ENCODE measurements at places on chromosomes 7 and 10.

DNA sequence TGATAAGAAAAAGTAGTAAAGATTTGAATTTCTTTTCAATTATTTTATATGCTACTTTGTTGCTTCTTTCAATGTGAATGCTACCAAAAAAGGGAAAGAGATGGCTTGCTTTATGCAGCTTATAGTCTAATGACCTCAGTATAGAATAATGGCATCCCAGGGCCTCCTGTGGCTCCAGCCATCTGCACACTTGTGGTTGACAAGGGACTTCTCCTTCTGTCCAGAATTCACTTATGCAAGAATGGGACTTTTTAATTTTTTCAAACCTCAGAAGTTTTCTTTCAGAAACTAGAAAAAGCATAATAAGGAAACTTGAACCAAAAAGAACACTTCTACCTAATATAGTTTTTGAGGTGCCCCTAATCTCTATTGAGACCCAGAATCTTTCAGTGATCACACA, 310.9 kb downstream of the CTNNA3 start:
- DNase-seq: no peak

GRCh38 chr7:151115121-151115835, 29.0 kb downstream of the AGAP3 start:
- no peak for DNase-seq

GRCh38 chr7:148702876-148703670, 4.4 kb downstream of the CUL1 start:
- no peak for DNase-seq

DNA sequence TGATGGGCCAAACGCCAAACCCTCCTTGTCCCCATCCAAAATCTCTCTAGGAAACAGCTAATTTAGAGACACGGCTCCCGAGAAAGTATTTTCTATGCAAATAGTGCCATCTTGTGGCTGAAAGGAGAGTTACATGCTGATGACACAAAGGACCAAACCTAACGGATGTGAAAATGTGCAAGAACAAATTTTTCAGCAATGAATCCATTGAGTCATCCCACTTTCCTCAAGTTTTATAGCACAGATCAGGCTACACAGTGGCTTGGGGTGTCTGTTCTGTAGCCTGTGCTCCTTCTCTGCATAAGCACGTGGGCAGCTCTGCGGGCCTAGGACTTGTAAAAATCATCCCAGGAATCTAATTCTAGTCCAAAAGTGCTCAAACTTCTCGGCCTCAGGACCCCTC, 154.8 kb upstream of the PRR15 start:
- peak; percentile 78 for DNase-seq

- no peak for DNase-seq
Measured at GRCh38 chr7:98217623-98218582, 6.7 kb downstream of the BHLHA15 start.

- DNase-seq: no peak
Measured at GRCh38 chr7:101218236-101219125, 516 bp downstream of the ZNHIT1 start.

DNA sequence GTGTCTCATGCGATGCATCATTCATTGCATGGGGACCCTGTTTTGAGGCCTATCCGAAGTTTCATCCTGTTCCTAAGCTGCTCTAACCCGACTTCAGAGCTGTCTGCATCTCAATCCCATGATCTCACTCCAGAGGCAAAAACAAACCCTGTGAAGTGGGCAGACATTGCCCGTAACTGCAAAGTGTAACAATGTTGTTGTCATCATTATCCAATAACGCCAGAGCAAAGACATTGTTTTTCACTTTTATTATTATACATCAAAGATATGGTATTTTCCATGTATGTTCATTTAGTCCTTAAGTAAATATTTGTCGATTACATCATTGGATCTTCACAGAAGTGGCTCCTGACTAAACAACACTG, 246.7 kb downstream of the KLF6 start:
- DNase-seq: no peak

DNA sequence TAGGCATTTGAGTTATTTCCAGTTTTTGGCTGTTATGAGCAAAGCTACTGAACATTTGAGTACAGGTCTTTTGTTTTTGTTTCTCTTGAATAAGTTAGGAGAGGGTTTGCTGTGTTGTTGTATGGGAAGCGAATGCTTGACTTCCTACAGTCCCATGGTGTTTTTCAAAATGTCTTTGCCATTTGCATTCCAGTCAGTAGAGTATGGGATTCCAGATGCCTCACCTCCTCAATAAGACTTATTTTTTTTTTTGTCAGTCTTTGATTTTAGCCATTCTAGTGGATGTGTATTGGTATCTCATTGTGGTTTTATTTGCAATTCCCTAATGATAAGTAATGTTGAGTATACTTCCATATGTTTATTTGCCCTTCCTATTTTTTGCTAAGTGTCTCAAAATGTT, 19.4 kb downstream of the CDK13 start:
- DNase-seq: no peak

GRCh38 chr10:120755771-120756170, 95.4 kb upstream of the WDR11 start:
- no peak for DNase-seq

DNA sequence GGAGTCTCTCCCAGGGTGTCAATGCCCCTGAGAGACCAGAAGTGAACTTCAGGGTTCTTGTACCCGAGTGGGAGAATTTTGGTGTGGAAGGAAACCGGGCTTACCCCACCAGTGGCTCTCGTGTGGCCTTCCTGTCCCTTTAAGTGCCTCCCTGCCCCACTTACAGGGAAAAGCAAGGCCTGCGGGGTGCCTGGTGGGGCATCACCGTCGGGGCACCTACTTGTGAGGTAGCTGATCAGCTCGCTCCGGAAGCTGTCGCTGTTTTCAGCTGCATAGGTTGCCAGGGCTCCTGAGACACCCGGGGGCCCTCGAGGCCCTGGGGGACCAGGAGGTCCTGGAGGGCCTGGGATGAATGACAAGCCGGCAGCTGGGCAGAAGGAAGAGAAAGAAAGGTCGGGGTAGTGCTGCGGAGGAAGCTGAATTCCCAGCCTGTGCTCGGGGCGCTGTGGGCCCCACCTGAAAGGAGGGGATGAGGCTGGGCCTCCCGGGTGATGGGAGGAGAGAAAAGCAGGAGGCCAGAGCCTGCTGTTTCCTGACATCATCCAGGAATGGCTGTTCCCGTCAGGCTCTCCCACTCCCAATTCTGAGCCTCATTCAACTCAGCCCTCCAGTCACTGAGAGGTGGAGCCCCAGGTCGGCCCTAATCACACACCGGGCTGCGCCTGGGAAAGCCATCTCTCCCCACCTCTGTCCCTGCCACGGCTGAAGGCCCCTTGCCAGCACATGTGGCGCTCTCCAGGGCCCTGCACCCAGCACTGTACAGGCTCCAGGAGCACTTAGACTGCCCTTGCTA, 51.1 kb downstream of the COL17A1 start:
- no peak for DNase-seq

DNA sequence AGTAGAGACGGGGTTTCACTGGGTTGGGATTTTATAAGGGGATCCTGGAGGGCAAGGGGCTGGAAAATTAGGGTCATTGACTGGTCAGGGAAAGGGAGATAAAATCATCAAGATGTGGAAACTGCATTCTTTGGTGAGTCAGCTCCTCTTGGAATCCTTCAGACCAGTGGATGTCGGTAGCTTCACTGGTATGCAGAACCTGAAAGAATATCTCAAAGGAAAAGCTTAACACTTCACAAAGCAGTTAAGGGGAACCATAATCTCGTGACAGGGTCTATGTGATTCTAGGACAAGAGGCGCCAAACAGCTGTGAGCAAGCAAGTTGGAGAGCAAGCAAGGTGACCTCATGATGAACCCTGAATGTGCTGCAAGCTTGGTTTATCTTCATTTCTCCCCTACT, 634.7 kb upstream of the AUTS2 start:
- no peak for DNase-seq

- DNase-seq: no peak
Measured at GRCh38 chr7:20193242-20193777, 23.9 kb downstream of the MACC1 start.

DNA sequence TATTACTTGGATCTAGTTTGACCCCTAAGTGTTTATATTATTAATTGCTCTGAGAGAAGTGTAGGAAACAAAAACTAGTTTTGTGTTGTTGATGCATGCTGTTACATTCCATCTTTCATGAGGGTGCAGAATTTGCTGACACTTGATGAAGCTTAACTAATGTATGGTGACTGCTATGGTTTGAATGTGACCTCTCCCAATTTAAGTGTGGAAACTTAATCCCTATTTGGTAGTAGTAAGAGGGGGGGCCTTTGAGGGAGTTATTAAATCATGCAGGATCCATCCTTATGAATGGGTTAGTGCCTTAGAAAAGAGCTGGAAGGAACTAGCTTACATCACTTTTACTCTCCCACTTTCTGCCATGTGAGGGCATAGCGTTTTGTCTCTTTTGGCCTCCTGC, 142.5 kb downstream of the PCLO start:
- no peak for DNase-seq

GRCh38 chr10:62817121-62817765, 1.1 kb upstream of the EGR2 start:
- peak; percentile 27 for DNase-seq

GRCh38 chr7:131075406-131075805, 252.3 kb upstream of the MKLN1 start:
- no peak for DNase-seq

GRCh38 chr7:124060528-124060927, 27.7 kb upstream of the TMEM229A start:
- DNase-seq: no peak

GRCh38 chr10:107809889-107810288, 645.4 kb upstream of the SORCS1 start:
- no peak for DNase-seq

GRCh38 chr10:35495521-35496119, 109.5 kb upstream of the GJD4 start:
- no peak for DNase-seq

- no peak for DNase-seq
Measured at GRCh38 chr7:151590850-151591771, 71.4 kb upstream of the RHEB start.

- DNase-seq: peak; percentile 67
Measured at GRCh38 chr10:7410862-7411670, at the start of gene SFMBT2. SFMBT2 (minus strand) TSS chr10:7411034; CDS start chr10:7381898, 29,136 bp downstream.

DNA sequence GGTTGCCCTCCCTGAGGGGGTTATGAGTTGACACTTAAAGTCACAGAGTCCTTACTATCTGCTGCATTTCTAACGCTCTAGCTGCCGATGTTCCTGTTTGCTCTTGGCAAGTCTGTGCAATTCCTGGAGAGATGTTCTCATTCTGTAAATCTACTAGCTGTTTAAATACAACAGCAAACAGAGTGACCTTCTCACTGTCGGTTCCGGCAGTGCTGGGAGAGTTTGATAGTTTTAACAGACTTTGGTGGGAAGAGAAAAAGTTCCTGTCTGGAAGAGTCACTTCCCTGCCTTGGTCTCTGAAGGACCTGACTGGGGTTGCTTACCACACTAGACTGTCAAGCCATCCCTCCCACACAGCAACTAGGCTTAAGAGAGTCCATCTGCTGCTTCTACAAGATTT, 63.3 kb upstream of the ELMO1 start:
- DNase-seq: no peak

DNA sequence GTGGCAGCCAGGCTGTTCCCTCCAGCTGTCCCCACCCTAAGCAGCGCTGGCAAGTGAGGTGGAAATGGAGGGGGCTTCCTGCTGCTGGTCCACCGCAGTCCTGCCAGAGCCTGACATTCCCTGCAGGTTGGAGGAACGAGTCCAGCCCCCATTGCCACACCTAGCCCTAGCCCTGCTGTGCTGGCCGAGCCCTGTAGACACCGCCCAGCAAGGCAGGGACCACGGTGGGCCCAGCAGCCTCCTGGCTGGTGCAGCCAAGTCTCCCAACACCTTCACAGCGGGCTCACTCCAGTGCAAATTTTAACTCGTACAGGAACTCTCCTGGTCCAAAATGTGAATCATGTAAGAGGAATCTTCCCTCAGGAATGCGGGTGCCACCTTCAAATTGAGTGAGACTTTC, 116.3 kb downstream of the PAXIP1 start:
- DNase-seq: no peak

- no peak for DNase-seq
Measured at GRCh38 chr10:5775685-5776084, 37.5 kb downstream of the GDI2 start.

GRCh38 chr10:65083222-65083621, 1562.0 kb downstream of the REEP3 start:
- no peak for DNase-seq

DNA sequence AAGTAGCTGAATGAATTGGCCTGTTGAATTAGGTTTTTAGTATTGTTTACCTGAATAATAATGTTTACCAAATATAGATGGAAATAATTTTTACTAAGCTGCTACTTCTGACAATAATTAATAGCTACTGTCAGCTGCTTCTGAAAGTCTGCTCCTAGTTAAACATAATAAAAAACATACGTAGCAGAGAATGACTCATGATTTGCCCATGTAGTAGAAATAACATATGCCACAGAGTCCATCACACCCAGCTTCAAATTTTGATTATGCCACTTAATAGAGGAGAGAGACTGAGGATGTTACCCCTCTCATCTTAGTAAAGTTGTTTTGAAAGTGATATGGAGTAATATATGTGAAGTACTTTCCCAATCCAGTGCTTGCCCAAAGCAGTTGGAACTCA, 57.6 kb upstream of the MDFIC start:
- DNase-seq: no peak

GRCh38 chr10:56469482-56469881, 108.4 kb upstream of the ZWINT start:
- no peak for DNase-seq

- no peak for DNase-seq
Measured at GRCh38 chr10:70131560-70131937, 1.1 kb downstream of the AIFM2 start.

GRCh38 chr10:66564287-66564686, 361.5 kb upstream of the LRRTM3 start:
- DNase-seq: no peak

DNA sequence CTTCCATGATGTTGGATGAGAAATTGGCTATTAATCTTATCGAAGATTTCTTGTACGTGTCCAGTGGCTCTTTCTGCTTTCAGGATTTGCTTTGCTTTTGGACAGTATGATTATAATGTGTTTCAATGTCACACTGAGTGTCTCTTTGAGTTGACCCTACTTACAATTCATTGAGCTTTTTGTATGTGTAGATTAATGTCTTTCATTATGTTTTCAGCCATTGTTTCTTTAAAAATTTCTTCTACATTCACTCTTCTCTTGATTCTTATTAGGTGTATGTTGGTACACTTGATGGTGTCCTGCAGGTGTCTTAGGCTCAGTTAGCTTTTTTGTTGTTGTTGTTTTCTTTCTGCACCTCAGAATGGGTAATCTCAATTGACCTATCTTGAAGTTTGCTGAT, 16.6 kb downstream of the PLAC9 start:
- DNase-seq: no peak

GRCh38 chr7:149071641-149072437, 18.7 kb downstream of the ZNF786 start:
- DNase-seq: peak; percentile 11

GRCh38 chr10:49644035-49644646, 30.3 kb downstream of the CHAT start:
- DNase-seq: no peak

DNA sequence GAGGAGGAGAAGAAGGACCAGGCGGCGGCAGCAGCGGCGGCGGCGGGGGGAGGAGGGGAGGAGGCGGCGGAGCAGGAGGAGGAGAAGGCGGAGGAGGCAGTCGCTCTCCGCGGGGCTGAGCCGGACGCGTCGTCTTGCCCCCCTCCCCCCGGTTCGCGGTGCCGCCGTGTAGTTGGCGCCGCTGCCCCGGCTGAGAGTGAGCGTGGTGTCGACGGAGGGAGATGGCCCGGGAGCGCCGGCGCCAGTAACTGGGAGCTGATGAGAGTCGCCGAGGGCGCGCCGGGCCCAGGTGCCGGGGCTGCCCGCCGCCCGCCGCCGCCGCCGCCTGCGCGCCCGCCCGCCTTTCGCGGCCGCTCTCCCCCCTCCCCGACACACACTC, 257 bp downstream of the WAC start:
- DNase-seq: no peak

Measured in neuronal stem cell (in vitro differentiated cells).